ENCODE measurements at places on chromosomes 2 and 18.

- no peak for DNase-seq
Observed at GRCh38 chr2:148102641-148103040, 81.8 kb downstream of the MBD5 start.

- no peak for DNase-seq
Observed at GRCh38 chr2:54512663-54513362, 56.7 kb downstream of the SPTBN1 start.

DNA sequence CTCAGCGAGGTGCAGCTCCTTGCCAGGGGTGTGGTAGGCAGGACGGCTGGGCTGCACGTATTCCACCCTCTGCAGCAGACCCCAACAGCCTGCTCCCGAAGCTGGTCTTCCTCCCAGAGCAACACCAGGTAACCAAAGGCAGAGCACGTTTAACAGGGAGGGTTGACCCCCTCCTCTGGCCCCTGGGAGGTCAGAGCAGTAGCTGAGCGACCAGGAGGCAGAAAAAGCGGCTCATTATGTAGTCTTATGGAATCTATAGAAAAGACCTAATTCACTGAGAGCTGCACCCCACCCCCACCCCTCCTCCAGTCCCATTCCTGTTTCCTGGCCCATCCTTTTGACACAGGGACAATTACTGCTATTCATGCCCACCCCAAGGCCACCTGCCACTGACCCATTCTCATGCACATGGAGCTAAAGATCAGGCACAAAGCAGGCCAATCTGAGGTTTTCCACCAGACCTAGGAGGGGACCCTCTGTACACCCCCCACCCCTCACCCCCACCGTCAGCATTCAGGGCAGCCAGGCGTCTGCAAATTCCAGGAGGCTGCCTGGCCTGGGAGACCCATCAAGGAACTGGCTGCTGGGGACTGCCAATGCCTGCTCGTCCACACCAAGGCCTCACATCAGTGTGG, 60.9 kb upstream of the FZD7 start:
- no peak for DNase-seq

- DNase-seq: no peak
Observed at GRCh38 chr18:46415532-46416252, 241.3 kb downstream of the LOXHD1 start.

DNA sequence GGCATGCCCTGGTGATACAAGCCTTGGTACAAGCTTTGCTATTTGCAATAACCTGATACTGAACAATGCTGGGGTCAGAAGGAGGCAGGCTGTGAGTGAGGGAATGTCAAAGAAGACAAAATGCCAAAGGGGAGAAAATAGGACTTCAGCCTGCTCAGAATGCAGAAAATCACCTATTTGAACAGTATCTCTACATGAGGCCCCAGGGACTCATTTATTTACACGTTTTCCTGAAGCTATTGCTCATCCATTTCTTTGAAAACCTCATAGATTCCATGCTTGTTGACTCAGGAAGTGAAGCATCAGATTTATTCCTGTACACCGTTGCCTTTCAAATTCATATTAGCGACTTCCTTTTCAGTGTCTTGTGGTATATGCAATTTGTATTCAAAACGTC, 69.4 kb upstream of the CBLN2 start:
- DNase-seq: no peak

DNA sequence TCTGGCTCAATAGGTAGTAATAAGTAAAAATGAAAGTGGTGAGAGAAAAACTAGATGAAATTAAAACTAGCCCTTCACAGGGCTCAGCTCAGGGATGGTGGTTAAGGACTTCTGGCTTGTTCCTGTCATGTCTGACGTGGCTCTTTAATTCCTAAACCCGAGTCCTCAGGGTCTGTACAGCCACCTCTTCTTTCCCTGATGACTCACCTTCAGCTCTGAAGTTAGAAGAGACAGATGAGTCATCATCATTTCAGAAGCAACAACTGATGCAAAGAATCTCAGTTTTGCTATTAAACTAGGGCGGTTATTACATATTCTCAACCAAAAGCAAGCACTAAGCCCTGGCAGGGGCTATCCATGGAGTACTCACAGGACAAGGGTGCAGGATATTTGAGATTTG, 24.0 kb upstream of the ITGB6 start:
- peak; percentile 11 for DNase-seq

DNA sequence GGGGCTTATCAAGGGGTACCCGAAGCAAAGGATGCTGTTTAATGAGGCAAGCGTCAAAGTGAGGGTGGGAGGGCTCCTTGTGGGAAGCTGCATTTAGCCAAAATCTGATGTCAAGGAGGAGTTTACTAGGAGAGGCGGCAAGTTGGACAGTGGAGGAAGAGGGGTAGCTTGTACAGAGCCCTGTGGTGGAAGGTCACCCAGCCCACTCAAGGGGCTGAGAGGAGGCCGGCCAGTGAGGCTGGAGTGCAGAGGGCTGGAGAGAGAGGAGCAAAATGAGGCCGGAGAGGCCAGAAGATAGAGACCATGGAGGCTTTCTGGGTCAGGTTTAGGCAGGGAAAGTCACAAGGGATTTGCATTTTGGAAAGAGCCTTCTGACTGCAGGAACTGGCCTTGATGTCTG, 49.5 kb downstream of the ASB1 start:
- no peak for DNase-seq

DNA sequence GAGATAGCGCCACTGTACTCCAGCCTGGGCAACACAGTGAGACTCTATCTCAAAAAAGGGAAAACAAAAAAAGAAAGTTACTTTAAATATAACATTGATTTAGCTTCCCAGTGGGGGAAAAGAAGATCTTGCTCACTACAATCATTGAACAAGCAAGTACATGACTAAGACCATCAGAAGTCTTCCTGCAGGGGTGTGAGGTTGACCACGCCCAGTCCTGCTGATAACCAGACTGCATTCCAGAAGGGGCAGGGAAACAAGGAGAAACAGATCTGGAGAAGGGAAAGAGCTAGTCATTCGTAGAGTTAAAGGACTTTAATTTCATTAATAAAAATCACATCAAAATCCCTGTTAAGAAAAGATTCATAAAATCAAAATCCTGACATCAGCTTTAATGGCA, 77.5 kb downstream of the EPHA4 start:
- DNase-seq: no peak

All from OCI-M1 (cell line).